Natural killer cell (primary cell): ENCODE measurements at places on chromosomes 5 and 9. TPM values are rescaled to one million over a fixed set of nuclear protein-coding genes. Genes with fewer than 3 reads are reported as not detected.
A peak's percentile ranks its signal among the peaks of the same experiment; 100 is the strongest.

DNA sequence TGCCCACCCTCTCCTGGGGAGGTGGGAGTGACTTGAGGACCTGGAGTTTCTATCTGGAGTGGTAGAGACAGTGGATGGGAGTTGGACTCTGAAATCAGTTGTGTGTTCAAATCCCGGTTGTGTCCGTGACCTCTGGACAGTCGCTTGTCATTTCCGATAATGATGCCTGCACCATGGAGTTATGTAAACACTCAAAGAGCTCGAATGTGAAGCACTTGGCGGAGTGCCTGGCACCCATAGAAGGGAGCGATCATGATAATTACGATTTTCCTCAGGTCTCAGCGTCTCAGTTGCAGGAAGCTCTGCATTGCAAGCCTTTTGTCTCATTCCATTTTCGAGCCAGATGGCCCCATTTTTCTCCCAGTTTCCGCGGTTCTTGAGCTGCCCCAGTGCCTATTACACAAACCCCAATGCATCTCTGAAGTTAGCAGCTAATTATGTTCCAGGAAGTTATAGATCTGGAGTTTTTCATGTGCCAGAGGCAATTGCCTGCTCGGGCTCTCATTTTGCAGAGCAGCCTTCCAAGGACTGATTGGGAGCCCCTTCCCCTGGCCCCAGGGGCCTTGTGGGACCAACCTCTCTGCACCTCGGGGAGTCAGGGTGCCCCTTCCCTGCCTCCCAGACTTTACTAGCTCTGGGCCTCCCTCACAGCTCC, 175.5 kb upstream of the MVB12B start:
- peaks cover 2% of the 10 kb centered on the region for H3K27me3 ChIP-seq
- H3K36me3 ChIP-seq: no peaks in the 10 kb centered on the region
- no peak overlapping the region for H3K27ac ChIP-seq

DNA sequence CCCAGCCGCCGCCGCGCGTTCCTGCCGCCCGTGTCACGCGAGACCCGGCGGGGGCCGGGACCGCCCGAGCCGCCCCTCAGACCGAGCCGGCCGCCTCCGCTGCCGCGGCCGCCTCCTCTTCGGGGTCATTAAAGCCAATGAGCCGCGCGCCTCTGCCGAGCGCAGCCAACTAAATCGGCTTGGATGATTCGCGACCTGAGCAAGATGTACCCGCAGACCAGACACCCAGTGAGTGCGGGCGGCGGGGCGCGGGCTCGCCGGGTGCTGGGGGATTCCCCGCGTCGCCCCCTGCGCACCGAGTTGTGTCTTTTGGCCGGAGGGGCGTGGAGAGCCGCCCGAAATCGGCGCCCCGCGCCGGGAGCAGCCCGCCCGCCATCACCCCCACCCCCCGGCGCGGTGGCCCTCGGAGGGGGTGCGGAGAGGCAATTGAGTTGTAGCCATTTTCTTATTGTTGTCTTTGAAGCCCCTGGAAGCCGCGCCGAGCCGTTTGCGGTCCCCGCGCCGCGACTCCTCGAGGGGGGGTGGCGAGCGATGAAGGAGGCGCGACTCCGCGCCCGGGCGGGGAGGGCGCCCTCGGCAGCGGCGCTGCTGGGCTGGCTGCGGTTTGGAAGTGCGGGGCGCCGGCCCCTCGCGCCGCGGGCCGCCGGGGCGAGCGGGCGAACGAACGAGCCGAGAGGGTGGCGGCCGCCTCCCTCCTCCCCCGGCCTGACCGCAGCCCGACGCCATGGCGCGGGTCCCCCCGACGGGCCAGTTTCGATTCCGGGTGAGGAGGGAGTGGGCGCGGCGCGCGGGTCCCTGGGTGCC, 1.0 kb downstream of the TLE4 start:
- H3K27ac ChIP-seq: peak overlapping the region; percentile 86
- peaks cover 7% of the 10 kb centered on the region for H3K27me3 ChIP-seq
- H3K4me1 ChIP-seq: peaks cover 14% of the 10 kb centered on the region

- DNase-seq: no peak
- no peak overlapping the region for H3K27ac ChIP-seq
- H3K4me1 ChIP-seq: no peaks in the 10 kb centered on the region
- H3K36me3 ChIP-seq: no peaks in the 10 kb centered on the region
Measured at GRCh38 chr5:17896605-17897004, 262.3 kb downstream of the TAF11L14 start.

GRCh38 chr5:153491038-153491744, 721 bp downstream of the GRIA1 start:
- DNase-seq: no peak
- no peak overlapping the region for H3K27ac ChIP-seq
- H3K27me3 ChIP-seq: peaks cover 10% of the 10 kb centered on the region
- H3K36me3 ChIP-seq: no peaks in the 10 kb centered on the region
- no peak overlapping the region for H3K4me3 ChIP-seq

Gene UTP15
- 33.0 TPM for total RNA-seq

GRCh38 chr5:93723005-93723404, 18.4 kb downstream of the POU5F2 start:
- H3K4me1 ChIP-seq: no peaks in the 10 kb centered on the region
- H3K36me3 ChIP-seq: no peaks in the 10 kb centered on the region
- no peaks in the 10 kb centered on the region for H3K27me3 ChIP-seq
- DNase-seq: no peak
- H3K4me3 ChIP-seq: no peak overlapping the region
- no peak overlapping the region for H3K27ac ChIP-seq

GRCh38 chr9:3732077-3733038, 206.6 kb upstream of the RFX3 start:
- no peak overlapping the region for H3K27ac ChIP-seq
- H3K36me3 ChIP-seq: no peaks in the 10 kb centered on the region
- DNase-seq: peak; percentile 68
- no peaks in the 10 kb centered on the region for H3K27me3 ChIP-seq
- no peaks in the 10 kb centered on the region for H3K4me1 ChIP-seq

GRCh38 chr5:140182075-140182711, 7.2 kb downstream of the CYSTM1 start:
- no peaks in the 10 kb centered on the region for H3K36me3 ChIP-seq
- H3K27me3 ChIP-seq: no peaks in the 10 kb centered on the region
- H3K4me1 ChIP-seq: no peaks in the 10 kb centered on the region
- H3K27ac ChIP-seq: no peak overlapping the region

Gene OLFML2A
- total RNA-seq: not detected

Gene ROR2
- not detected for total RNA-seq

DNA sequence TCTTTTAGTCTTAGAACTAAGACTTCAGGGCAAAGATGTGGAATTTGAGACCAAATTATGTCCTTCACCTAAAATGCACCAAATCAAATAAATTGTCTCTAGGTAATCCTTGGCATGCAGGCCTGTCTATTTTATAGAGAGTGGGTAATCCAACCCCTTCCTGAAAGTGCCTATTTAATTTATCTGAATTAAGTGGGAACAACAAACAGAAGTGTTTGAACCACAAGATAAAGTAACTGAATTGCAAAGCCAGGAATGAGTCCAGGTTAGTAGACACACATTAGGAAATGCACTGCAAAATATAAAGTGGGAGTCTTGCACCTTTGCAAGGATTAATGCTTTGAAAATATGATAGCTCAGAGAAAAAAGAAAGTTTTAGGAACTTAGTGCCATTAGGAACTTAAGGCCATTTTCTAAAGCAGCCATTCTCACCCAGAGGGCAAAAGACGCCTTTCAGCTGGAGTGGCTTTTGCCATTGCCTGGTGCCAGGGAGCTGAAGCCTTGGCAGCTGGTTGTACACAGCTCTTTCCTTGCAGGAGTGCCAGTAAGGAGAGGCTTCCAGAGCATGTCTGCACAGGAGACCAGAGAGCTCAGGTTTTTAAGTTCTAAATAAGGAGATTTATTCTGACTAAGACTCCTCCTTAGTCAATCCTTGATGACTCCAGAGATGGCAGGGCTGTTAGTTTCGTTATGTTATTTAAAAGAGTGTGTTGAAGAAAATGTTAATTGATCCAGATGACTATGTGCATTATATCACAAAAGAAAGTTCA, 151.7 kb upstream of the ELL2 start:
- H3K4me3 ChIP-seq: no peak overlapping the region
- no peaks in the 10 kb centered on the region for H3K36me3 ChIP-seq
- H3K27ac ChIP-seq: no peak overlapping the region
- no peaks in the 10 kb centered on the region for H3K27me3 ChIP-seq
- no peaks in the 10 kb centered on the region for H3K4me1 ChIP-seq
- no peak for DNase-seq

DNA sequence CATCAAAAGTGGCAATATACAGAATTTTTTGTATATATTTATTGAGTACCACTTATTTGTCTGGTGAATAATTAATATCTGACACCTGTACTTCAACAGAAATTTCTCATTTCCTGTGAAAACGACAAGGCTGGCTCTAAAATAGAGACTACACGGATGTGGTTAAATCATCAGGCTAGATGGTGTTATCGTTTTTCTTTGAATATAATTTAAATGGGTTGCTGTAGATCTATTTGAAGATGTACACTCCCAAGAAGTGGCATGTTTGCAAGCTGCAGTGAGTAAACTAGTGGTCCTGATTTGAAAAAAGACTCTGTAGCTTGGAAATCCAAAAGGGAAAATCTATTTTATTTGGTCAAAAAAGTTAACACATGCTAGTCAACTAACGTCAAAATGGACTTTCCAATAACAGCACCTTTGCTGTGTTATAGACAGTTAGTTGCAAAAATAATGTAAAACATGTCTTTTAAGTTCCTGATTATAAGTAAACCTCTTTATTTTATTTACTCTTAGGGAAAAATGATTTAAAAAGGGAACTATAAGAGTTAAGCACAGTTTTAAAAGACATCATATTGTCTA, 13.8 kb downstream of the ST8SIA4 start:
- H3K4me1 ChIP-seq: no peaks in the 10 kb centered on the region
- H3K4me3 ChIP-seq: peak overlapping the region; percentile 20
- H3K36me3 ChIP-seq: peaks cover 35% of the 10 kb centered on the region
- no peaks in the 10 kb centered on the region for H3K27me3 ChIP-seq
- no peak for DNase-seq

GRCh38 chr9:92974161-92974661, 26.9 kb downstream of the FGD3 start:
- peaks cover 50% of the 10 kb centered on the region for H3K36me3 ChIP-seq
- no peak overlapping the region for H3K4me3 ChIP-seq
- H3K27ac ChIP-seq: no peak overlapping the region
- H3K4me1 ChIP-seq: peaks cover 79% of the 10 kb centered on the region
- DNase-seq: no peak
- no peaks in the 10 kb centered on the region for H3K27me3 ChIP-seq

DNA sequence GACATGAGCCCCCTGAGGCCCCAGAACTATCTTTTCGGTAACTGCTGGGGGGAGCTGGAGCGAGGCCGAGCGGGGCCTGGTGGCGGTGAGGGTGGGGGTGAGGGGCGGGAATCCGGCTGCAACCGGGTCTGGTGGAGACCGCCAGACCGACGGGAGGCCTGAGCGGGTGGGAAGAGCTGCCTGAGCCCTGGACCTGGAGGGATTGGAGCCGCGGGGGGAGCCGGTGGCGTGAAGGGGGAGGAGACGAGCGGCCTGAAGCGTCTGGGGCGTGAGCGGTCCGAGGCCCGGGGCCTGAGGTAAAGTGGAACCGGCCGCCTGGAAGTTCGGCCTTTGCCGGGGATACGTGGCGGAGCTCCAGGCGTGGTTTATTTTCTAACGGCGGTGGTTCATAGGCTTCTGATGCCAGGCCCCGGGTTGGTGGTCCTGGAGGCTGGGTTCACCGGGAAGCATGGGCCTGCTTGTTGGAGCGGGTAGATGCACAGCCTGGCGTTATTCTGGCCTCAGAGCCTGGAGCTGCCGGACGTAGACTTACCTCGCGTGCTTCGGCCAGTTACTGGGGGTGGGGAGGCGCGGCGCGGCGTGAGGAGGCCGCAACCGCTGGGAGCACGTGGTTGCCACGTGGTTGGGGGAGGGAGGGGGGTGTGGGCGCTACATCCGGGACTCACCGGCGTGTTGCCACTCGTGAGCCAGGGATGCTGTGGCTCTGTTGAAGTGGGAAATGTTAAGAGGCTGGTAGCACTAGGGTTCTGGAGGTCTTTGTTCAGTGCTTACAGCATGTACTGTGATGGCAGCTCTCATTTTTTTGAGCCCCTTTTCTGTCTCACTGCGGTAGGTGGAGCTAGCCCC, 544 bp downstream of the NPM1 start:
- peak overlapping the region; percentile 62 for H3K4me3 ChIP-seq
- no peaks in the 10 kb centered on the region for H3K27me3 ChIP-seq
- H3K4me1 ChIP-seq: peaks cover 31% of the 10 kb centered on the region
- H3K36me3 ChIP-seq: peaks cover 19% of the 10 kb centered on the region

- no peaks in the 10 kb centered on the region for H3K4me1 ChIP-seq
- no peaks in the 10 kb centered on the region for H3K27me3 ChIP-seq
- DNase-seq: no peak
- H3K27ac ChIP-seq: no peak overlapping the region
Measured at GRCh38 chr5:25552871-25553481, 908.2 kb upstream of the CDH10 start.

Gene DNAH5
- not detected for total RNA-seq

- no peaks in the 10 kb centered on the region for H3K27me3 ChIP-seq
- peaks cover 4% of the 10 kb centered on the region for H3K4me1 ChIP-seq
- peaks cover 20% of the 10 kb centered on the region for H3K36me3 ChIP-seq
- H3K27ac ChIP-seq: no peak overlapping the region
- H3K4me3 ChIP-seq: no peak overlapping the region
- DNase-seq: no peak
Measured at GRCh38 chr9:86275962-86276361, 6.4 kb downstream of the ISCA1 start.

DNA sequence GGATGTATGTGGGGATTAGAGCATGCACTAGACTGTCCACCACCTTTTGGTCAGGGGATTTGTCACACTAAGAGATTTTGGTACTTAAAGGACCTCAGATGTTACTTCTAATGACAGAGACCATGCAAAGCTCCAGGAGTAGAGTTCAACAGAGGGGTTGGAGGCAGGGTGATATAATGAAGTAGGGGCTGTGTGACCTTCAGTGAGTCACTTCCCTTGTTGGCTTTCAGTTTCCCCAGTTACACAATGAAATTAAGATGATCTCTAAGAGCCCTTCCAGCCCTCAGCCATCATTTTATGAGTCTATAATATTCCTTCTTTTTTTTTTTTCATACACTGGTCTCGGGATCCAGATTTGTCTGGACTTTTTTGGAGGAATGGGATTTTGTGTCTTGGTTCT, 26.8 kb downstream of the GLRA1 start:
- no peaks in the 10 kb centered on the region for H3K4me1 ChIP-seq
- H3K4me3 ChIP-seq: no peak overlapping the region
- no peaks in the 10 kb centered on the region for H3K36me3 ChIP-seq
- DNase-seq: no peak
- no peak overlapping the region for H3K27ac ChIP-seq
- H3K27me3 ChIP-seq: no peaks in the 10 kb centered on the region

GRCh38 chr9:115170358-115171073, 52.6 kb upstream of the TNC start:
- no peaks in the 10 kb centered on the region for H3K27me3 ChIP-seq
- no peak overlapping the region for H3K4me3 ChIP-seq
- H3K36me3 ChIP-seq: no peaks in the 10 kb centered on the region
- DNase-seq: no peak
- no peaks in the 10 kb centered on the region for H3K4me1 ChIP-seq

Gene PCDHGA9
- 1.0 TPM for total RNA-seq

Gene EIF4E1B
- not detected for total RNA-seq

Gene OBP2B
- total RNA-seq: not detected
